ENCODE measurements at places on chromosomes 2 and 18.

DNA sequence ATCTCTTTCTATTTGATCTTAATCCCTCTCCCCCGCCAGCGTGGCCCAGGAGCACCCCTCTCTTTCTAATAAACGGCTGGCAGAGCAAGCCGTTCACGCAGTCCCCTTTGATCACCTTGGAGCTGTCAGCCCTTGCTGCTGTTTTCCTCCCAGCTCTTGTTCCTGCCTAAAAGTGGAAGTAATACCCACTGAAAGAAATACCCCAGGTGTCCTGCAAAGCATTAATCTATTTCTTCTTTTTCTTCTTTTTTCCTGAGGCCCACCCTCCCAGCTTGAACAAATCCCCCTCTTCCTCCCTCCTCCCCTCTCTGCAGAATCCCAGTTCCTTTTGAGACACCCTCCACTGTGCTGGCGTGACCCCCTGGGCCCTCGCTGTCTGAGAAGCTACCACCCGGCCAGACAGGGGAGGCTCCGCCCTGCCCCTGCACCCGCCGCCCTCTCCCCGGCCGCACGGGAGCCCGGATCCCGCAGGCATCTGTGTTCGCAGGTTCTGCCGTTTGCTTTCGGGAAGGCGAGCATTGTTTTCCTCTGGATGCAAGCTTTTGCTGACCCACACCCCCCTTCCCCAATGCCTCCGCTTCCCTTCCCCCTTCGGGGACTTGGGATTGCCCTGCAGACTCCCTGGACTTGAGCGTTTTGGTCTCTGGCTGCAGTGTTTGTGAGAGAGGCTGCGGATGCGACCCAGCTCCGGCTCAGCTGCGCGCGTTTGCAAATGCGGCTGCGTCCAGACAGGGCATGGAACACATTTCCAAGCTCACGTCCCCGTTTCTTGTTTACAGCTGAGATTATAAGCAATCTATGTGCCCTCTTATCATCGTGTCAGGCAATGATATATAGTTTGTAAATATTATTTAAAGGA lies 631.5 kb downstream of the NYAP2 start:
- DNase-seq: peak; percentile 3

DNA sequence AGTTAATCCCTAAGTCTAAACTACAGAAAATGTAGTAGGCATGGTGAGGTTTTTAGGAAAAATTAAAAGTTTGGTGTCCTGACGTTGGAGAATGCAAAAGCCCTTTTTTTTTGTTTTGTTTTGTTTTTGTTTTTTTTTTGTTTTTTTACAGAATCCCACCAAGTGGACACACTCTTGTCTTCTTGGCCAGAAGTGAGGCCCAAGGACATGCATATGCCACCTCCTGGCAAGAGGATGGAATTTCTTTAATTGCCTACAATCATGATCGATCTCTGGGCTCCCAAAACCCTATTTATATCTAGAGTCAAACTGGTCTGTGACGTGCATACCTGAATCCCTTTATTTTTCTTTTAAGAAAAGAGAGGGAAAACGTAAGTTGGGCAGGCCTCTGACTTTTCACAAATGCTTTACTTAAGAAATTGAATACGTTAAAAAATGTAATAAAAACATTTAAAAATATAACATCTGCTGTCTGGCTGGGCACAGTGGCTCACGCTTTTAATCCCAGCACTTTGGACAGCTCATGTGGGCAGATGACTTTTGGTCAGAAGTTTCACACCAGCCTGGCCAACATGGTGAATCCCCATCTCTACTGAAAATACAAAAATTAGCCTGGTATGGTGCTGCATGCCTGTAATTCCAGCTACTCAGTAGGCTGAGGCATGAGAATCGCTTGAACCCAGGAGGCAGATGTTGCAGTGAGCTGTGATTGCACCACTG lies 502.7 kb downstream of the CBLN2 start:
- DNase-seq: no peak

DNA sequence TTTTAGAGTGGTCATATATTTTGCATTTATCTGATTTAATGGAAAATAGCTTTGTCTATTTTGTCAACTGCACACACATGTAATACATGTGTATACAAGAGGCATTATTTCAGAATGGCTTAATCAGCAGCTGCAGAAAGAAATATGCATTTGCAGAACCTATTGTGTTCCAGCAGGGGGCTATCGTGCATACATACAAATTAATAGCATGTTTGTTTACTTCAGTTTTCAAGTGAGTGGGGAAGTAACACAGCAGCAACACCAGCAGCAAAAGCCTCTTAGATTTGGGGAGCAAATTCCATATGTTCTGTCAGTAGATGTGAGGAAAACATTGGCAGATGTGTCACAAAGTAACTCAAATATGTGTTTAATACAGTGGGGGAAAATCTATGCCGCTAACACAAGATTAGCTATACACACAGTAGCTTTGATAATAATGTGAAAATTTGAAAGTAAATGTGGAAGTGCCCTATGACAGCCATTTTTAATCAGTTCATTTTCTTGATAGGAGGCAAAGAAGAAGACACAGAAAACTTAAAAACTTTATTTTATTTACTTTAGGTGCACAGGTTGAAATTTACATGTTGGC lies 218.1 kb downstream of the WDR7 start:
- DNase-seq: peak; percentile 58

DNA sequence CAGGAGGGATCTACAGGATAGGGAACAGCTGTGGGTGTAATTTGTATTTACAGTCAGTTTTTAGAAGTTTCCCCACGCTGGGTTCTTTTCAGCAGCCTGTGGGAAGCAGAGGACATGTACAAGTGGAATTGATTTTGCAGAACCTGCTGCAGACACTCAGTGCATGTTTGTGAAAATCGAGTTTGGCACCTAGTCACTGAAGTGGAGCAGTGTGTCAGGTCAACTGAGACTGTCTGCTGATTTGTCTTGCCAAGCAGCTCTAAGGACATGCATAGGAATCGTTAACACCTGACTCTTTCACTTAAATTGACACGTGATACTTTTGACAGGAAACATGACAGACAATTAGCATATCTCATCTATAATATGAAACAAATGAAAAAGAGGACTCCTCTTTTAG lies 416.6 kb downstream of the TMX3 start:
- DNase-seq: no peak

DNA sequence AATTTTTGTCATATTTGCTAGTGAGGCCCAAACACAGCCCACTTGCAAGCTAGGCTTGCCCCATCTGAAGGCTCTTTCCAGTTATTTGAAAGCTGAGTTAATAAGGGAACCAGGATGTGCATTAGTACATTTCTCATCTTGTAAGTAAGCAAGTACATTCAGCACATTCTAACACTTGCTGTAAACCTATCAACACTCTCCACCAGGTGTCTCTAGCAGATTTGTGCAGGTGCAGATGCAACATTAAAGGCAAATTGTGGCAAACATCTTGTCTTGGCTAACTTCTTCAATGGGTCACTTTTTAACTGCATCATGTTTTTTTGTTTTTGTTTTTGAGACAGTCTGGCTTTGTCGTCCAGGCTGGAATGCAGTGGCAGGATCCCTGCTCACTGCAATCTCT lies 25.3 kb upstream of the MFSD6 start:
- DNase-seq: peak; percentile 28

DNA sequence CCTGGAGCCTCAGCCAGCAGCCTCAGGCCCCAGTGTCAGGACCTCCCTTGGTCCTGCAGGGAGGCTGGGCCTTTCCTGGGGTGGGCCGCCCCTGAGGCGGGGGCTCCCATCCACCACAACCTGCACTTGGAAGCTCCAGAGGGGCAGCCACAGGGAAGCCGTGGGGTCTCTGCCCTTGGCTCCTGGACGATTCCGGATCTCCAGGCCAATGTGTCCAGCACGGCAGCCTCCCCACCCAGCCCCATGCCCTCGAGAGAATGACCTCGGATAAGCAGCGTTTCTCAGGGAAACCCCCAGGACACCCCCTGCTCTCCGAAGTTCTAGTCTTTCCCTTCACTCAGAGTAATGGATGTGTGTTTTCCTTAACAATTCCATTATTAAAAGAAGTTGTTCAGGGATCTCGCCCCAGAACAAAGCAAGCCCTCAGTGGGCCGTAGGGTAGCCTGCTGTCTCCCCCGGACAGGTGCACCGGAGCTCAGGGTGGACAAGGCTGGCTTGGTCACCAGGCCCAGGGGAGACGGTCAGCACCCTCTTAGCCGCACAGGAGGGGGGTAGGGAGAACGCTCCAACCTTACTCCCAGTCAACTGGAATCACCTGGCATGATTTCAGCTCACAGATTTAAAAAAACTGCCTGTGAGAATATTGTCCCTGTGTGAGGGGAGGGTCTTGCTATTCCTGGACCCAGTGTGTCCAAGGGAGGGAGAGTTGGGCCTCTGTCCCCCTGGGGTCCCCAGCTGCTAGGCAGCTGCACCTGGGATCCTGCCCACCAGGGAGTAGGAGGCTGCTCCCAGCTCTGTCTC lies 72.2 kb upstream of the OTOS start:
- DNase-seq: no peak

DNA sequence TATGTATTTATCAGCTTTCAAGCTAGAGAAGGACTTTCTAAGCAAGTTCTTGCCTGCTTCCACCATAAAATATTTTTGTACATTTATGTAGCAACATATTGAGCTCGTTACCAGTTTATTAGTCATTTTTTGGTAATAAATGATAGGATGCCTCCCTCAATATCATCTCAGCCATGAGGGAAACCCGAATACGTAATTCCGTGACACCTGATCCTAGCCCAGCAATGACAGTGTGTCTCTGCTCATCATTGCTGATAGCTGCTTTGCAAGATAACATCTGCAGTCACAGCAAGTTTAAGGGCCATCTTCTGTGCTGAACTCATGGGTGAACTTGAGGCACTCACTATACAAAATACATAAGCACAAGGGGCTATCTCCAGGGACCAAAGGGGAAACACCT lies 62.2 kb downstream of the COL6A3 start:
- no peak for DNase-seq

- no peak for DNase-seq
These were observed 156.5 kb downstream of the NDUFA10 start for GRCh38 chr2:239868556-239869181.

- DNase-seq: no peak
These were observed 152.9 kb downstream of the MGAT5 start for GRCh38 chr2:134406736-134407135.

GRCh38 chr2:7516484-7517063 lies 599.4 kb downstream of the RNF144A start:
- DNase-seq: no peak

DNA sequence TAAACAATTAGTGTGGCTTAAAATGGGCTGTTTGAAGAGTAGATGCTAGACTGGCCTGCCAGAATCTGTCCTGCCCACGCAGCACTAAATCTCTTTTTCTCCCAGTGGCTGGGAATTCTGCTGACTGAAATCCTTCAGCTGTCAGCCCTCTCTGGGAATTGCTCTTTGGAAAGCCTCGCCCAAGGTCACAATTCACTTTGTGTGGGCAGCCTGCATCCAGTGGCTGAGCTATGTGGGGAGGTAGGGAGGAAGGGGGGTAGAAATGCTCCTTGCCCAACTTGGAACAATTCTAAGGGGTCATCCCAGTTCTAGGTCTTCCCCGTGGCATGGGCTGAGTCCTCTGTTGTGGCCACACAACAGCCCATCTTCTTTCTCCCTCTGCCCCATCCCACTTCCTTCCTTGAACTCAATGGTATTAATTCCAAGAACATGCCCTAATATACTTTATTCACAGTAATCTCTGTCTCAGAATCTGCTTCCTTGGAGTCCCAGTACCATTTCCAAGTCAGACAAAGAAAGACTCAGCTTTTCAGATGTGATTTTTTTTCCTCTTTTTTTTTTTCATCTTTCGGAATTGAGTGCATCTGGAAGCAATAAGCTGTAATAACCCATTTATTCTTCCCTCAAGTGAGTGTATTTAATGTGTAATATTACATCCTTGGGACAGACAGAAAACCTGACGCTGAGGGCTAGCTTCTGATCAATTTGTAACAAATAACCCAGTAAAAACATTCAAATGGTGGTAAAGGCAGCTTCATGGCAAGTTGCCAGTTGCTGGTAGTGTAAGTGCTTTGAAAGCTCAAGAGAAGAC lies 189.4 kb downstream of the GPD2 start:
- DNase-seq: no peak

GRCh38 chr18:54528942-54529376 lies 62.1 kb upstream of the DYNAP start:
- DNase-seq: no peak

GRCh38 chr18:1663879-1664705 lies 759.4 kb downstream of the ADCYAP1 start:
- DNase-seq: peak; percentile 24

DNA sequence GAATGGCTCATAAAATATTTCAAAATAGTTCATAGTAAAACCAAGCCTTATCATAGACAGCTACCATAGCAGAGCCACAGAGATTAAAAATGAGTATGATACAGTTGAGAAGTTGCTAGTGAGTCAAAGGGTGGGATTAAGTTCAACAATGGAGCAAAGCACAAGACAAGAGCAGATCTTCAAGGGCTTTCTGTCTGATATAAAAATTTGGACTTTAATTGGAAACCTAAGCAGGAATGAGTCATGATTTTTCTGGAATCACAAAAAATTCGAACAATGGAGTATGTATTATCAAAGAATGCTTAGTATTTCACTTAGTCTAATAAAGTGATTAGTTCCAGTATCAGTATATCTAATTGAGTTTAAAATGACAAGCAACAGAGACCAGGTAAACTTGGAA lies 487.3 kb upstream of the NETO1 start:
- no peak for DNase-seq

GRCh38 chr2:221588306-221588985 lies 16.3 kb upstream of the EPHA4 start:
- DNase-seq: no peak

- no peak for DNase-seq
These were observed 48.5 kb downstream of the LPIN2 start for GRCh38 chr18:2964361-2965010.

- no peak for DNase-seq
These were observed 131.0 kb downstream of the SETBP1 start for GRCh38 chr18:44811572-44812125.

GRCh38 chr2:12931186-12931844 lies 214.6 kb downstream of the TRIB2 start:
- DNase-seq: peak; percentile 58

- DNase-seq: no peak
These were observed 51.5 kb upstream of the MGAT5 start for GRCh38 chr2:134202371-134202770.

DNA sequence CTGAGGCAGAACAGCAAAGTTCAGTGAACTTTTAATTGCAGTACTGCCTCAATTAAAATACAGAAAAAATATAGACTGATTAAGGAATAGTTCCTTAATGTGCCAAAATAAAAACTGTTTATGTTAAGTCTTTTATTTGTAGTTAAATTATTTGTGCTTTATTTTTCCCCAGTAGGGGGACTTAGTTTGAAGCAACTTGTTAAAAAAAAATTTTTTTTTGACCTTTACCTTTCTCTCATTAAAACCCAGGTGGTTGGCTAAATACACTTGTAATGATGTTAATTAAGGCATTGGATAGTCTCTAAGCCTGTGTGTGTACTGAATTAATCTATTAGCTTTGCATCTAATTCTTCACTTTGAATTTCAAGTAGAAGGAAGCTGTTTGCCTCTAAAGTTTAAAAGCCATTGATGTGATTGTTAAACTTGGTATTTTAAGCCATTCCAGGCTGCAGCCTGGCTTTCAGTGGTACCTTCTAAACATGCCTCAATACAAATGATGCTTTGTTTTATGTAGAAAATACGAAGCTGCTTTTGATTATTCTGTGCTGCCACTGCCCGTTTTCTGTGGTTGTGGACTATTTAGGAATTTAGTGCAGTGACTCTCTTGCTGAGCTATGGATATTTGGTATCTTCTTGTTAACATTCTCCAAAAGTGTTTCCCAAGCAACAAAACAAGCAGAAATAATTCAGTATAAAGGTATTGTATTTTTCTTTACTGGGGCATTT lies 102.9 kb downstream of the TANC1 start:
- DNase-seq: no peak

- no peak for DNase-seq
These were observed 24.4 kb downstream of the CRYGD start for GRCh38 chr2:208099682-208100470.

GRCh38 chr2:174902506-174903263 lies 102.5 kb downstream of the CHN1 start:
- DNase-seq: no peak

Data from kidney capillary endothelial cell (primary cell).